NCI-H2171 (cell line): ENCODE measurements at places on chromosomes 3 and 15.

DNA sequence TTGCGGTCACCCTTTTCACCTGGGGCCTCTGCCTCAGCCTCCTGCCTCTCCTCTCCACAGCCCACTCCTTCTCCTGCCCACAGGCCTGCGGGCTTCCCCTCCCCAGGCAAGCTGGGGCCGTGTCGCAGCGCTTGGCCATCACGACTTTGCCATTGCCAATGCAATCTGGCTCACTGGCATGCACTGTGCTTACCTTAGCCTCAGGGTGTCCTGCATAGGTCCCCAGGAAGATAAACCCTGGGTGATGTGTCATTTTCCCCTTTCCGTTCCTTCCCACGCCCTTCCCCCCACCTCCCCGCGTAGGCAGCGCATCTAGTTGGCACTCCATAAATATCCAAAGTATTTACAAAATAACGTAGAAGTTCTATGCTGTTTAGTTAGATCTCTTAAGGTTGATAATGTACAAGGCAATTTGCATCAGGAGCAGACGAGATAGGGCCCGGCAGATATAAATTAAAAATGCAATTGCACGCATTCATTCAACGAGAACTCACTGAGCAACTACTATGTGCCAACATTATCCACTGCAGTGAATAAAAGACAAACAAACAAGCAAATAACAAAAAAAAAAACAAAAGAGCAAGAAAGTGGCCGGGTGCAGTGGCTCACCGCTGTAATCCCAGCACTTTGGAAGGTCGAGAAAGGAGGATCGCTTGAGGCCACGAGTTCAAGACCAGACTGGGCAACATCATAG is 973 bp upstream of the COPG1 start:
- no peak for DNase-seq

DNA sequence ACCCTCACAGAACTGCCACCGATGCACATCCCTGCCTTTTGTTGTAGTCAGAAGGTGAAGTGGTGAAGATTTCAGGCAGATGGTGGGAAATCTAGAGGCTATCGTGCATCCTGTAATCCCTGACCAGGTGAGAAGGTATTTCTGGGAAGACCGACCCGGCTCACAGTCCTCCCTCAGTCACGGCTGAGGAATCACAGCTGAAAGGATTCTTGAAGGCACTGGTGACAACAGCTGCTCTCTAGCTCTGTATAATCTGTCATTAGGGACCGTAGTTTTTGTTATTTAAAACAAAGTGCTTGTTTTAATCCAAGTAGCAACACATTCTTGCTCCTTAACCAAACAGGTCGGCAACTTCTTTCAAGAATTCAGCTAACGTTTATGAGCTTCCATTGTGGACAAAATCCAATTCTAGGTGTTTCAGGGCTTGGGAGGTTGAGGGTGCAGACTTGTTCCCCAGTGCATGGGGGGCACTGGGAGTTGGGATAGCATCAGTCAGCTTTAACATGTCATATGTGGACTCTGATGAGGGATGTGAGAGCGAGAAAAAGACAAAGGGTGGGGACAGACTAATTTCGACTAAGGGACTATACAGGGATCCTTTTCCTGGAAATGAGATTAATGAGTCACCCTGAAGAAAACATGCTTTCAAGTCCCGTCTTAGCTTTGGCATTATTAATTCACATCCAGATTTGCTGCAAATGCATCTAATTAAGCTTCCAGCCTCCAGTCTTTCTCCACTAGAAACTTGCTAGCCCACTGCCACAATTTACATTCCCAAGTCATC is 141.0 kb upstream of the RASGRP1 start:
- DNase-seq: no peak

DNA sequence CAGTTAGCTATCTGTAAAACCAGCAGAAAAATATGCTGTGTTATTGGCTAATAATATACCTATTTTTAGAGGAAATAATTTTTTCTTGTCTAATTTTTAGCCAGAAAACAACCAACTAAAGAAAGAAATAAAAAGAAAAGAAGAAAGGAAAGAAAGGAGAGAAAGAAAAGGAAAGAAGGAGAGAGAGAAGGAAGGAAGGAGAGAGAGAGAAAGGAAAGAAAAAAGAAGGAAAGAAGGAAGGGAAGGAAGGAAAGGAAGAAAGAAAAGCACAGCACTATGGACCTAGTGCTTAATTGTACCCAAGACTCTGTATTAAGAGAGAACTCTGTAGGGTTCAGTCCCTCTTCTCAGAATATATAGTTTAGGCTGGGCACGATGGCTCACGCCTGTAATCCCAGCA is 3.3 kb upstream of the PAQR9 start:
- DNase-seq: no peak

DNA sequence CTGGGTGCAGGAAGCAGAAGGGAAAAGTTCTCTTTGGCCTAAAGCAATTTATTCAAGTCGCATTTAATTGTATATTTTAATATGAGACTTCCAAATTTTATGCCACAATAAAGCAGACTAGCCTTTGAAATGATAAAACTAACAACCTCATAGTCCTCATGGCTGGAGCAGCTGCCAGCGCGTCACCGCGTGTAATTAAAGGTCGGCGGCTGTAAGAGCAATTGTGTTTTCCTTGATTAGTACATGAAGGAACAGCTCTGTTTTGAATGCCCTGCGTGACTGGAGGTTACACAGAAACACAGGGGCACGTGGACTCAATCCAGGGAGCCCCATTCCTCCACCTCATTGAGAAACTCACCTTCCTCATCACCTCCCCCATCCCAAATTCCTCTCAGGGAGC is 10.1 kb upstream of the LRRC15 start:
- DNase-seq: no peak

DNA sequence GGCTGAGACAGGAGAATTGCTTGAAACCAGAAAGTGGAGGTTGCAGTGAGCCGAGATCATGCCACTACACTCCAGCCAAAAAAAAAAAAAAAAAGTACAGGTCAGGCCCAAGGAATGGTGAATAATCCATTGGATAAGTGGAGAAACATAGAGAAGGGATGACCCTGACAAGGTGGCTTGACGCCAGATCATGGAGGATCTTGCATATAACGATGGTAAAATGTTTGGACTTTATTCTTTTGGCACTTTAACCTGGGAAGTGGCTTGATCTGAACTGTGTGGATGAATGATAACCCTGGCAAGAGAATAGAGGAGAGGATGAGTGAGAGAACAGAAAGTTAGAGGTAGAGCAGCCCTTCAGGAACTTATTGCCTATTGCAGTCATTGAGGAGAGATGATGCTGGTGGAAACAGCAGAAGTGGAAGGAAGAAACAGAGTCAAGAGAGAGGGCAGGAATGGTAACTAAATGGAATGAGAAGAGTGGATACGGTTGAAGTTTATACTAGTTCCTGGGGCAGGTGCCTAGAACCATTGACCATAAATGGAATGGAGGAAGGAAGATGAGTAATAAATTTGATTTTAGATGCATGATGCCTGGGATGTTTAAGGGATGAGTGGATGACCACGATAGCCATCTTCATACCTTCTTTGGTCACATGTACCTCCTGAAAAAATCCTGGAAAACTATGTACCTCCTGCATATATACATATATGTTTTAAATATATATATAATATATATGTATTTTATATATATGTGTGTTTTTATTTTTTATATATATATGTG is 57.8 kb downstream of the BLM start:
- DNase-seq: no peak

DNA sequence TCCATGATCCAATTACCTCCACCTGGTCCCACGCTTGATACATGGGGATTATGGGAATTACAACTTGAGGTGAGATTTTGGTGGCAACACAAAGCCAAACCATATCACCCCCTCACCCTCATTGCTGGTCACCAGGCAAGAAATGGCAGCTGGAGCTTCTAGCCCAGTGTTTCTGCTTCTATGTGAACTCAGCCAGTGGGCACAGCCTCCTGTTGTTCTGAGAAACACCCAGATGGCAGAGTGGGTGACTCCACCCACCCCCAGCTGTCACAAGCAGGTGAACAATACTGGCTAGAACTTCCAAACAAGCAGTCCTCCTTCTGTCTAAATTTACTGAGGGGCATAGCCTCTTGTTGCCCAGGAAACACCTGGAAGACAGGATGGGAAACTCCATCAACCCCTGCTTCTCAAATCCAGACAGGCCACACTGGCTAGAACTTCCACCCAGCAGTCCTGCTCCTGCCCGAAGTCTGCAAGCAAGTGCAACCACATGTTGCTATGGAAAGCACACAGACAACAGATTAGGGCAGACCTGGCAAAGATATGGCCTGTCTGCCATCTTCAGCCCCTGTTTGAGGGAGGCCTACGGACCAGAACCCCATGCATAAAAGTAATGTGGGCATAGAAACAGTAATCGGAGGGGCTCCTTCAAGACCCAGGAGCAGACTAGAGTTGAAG is 114.1 kb downstream of the DTWD1 start:
- DNase-seq: peak; percentile 80

DNA sequence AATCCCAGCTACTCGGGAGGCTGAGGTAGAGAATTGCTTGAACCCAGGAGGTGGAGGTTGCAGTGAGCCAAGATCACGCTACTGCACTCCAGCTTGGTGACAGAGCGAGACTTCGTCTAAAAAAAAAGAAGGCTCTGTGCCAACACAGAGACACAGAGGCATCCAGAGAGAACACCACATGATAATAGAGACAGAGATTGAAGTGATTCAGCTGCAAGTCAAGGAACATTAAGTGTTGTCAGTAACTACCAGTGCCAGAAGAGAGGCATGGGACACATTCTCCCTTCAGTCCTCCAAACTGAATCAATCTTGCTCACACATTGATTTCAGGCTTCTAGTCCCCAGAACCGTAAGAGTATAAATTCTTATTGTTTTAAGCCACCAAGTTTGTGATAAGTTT is 97.5 kb downstream of the GOLIM4 start:
- no peak for DNase-seq

DNA sequence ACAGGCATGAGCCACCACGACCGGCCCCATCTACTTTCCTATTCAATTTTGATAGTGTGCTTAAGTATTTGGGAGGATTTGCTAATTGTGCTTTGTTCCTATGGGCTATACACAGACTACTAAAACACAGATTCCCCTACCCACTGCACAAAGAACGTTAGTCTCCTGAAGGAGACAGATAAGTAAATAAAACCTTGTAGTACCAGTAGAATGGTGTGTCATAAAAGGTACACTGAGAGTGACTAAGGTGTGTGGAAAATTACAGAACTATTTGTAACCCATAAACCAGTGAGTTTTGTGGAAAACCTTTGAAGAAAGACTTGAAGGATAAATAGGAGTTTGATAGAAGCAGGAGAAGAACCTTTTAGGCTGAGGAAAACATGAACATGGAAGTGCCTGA is 158.2 kb downstream of the VPS8 start:
- DNase-seq: no peak

DNA sequence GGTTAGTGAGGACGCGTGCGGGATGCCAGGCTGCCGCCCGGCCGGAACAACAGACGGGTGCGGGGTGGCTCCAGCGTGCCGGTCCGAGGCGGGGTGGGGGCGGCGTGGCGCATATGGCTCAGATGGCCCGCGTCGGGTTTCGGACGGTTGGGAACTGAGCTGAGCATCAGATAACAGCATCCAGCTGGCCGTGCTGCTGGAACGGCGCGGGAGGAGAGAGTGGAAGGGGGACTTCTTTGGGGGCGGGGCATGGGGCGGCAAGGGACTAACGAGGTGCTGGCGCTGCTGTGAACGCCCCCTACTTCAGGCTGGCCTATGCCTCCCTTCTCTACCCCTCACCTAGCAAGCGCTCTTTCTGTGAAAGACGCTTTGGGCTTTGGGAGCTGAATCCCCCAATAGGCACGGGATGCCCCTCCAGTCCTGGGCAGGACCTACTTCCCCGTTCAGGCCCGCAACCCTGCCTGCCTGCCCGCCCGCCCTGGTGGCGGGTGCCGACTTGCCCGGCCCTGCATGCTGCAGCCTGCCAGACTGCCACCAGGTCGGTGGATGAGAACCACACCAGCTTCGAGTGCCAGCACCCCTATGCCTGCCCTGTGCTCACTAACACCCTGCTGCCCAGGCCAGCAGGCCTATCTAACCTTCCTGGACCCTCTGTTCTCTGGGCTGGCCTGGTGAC is 542 bp downstream of the INKA1 start:
- peak; percentile 50 for DNase-seq

GRCh38 chr3:27253831-27254230 is 115.4 kb downstream of the NEK10 start:
- DNase-seq: no peak

DNA sequence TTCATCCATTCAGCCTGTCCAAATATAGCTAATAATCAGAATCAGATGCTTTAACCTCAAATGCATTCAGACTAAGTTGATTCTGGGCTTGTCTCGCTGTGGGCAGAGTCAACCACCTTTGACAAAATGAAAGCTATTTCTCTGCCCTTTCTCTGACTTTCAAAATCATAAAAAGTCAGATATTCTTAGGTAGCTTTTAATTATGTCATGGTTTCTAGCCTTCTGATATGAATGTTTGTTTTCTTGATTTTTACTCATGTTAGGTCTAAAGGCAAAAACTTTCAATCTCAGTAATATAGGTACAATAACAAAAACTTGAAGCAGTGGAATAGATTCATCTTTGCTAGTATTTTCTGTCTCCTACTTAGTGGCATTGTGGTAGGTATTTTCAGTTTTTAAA is 25.3 kb upstream of the C15orf61 start:
- no peak for DNase-seq

DNA sequence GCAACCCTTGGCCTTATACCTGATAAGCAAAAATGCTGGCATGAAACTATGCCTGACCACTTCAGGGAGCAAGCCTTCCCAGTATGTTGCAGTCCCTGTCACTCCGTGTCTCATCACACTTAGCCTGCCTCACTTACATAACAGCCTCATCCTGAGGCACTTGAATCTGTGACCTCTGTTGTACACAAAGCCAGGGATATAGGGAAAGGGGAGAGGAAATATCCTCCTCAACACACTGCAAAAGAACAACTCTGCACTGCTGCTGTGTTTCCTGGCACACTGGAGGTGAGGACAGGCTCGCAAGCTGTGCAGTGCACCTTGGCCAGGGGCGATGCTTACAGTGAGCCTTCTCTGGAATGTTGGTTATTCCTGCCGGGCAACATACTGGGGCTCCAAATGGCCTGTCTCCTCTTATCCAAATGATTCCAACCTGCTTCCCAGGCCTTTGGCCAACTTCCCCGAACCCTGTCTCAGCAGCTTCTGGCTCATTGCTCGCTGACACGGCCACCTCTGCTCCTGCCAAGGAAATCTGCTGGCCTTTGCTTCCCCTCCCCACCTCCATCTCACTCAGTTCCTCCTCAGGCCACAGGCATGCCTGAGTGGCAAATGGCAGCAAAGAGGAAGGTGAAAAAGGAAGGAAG is 109.2 kb downstream of the CD47 start:
- no peak for DNase-seq

- DNase-seq: no peak
These were observed 222.0 kb upstream of the IL12A start for GRCh38 chr3:159766563-159767185.

- DNase-seq: peak; percentile 56
These were observed 541.6 kb upstream of the ALCAM start for GRCh38 chr3:104825116-104825515.
